ENCODE measurements at places on chromosomes 12 and 14. TPM values are rescaled to one million over a fixed set of nuclear protein-coding genes. Genes with fewer than 3 reads are reported as not detected.

DNA sequence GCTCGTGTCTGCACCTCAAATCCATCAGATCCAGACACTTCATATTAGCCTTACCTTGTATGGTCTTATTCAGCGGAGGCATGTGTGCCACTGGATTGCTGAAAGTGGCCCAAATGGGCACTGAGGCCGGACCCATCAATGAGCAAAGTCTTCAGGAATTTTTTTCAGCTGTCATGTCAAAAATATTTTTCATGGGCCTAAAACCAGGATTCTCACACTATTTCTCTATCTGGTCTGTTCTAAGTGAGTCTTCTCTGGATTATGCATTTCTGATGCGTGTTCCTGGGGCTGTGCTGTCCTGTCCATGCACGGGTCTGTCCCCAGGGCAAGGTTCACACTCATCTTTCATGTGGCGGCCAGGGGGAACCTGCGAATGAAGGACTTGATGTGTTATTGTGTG lies 94.6 kb downstream of the KCNA5 start:
- no peak for DNase-seq

DNA sequence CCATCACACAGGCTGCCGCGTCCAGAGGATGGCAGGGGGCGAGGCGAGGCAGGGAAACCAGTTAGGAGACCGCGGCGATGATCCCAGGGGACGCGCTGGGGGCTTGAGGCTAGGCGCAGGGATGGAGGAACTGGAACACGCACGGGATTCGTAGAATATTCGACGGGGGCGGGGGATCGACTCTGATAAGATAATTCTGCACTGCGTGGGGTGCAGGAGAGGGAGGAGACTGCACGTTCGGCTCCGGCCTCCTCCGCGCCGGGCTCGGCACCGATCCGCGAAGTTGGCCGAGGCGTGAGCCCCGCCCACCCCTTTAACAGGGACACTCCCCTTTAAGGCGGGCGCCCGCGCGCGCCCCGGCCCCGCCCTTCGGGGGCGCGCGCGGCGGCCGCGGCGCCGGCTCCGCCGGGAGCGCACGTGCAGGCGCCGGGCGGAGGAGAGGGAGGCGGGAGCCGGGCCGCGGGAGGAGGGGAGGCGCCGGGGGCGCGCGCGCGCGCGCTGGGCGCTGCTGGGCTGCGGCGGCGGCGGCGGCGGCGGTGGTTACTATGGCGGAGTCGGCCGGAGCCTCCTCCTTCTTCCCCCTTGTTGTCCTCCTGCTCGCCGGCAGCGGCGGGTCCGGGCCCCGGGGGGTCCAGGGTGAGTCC lies at the start of gene ACVR1B:
ACVR1B (plus strand) TSS at position 501 of the 644 bp plus-strand sequence; CDS start at position 546, 45 bp downstream.
- peak; percentile 94 for DNase-seq

DNA sequence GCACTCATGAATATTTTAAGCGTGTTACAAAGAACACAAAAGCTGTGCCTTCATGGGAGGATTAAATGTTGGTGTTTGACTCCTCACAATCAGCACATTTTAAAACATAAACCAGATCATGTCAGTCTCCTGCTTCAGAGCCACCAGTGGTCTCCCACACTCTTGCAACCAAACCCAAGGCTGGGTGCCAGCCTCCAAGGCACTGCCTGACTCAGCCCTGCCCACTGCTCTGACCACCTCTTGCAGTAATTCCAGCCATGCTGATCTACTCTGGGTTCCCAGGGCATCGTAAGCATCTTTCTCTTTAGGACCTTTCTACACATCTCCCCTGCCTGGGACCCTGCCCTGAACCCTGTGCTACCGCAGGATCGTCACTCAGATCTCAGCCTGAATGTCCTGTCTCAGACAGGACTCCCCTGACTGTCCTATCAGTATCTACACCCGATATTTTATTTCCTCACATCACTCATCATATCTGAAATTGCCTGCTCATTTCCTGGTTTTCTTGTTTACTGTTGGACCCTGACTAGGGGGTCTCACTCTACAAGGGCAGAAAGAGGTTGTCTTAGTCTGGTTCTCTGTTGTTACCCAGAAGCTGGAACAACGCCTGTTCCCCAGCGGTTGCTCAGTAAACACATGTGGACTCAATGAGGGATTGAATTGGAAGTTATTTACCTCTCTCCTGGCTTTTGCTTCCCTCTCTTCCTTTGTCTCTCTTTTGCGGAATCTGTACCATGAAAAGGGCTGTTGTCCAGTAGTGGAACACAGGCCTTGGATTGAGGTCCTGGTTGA lies 449.8 kb downstream of the RAD51B start:
- no peak for DNase-seq

- no peak for DNase-seq
These were observed 129.0 kb downstream of the RBM19 start for GRCh38 chr12:113837084-113837483.

DNA sequence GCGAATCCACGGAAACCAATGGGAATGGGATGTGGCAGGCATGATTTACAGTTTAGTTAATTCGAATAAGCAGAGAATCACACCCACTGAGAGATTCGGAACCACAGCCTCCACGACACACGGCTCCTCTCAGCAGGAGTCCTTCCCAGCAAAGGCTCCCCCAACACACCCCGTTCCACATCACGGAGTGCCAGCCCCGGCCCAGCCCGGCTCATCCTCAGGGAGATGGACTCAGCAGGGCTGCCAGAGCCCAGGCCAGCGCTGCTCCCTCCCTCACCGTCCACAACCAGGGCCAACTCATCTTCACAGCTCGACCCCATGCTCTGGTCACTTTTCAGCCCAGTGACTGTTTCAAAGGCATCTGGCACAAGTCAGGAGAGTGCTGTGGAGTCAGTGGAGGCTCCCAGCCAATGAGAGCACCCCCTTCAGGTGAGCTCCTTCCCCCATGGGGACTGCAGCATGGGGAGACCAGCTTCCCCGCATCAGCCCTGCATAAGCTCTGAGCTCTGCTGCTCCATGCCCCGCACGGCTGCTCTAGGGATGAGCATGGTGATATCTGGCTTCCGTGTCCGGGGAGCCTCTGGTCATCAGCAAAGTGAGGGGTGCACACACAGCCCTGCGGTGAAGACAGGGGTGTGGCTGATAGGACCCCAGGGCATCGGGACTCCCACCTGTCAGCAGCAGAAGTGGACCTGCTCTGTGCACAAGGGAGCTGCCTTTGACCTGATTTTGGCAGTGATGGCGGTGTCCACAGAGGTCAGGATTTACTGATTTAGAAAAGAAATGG lies 238.8 kb upstream of the SFSWAP start:
- DNase-seq = no peak

- DNase-seq = no peak
These were observed 280.6 kb downstream of the PDZRN4 start for GRCh38 chr12:41468756-41469155.

- no peak for DNase-seq
These were observed 47.2 kb downstream of the MAP1LC3B2 start for GRCh38 chr12:116606397-116606796.

GRCh38 chr12:106982229-106982628 lies 4.7 kb downstream of the MTERF2 start:
- no peak for DNase-seq

DNA sequence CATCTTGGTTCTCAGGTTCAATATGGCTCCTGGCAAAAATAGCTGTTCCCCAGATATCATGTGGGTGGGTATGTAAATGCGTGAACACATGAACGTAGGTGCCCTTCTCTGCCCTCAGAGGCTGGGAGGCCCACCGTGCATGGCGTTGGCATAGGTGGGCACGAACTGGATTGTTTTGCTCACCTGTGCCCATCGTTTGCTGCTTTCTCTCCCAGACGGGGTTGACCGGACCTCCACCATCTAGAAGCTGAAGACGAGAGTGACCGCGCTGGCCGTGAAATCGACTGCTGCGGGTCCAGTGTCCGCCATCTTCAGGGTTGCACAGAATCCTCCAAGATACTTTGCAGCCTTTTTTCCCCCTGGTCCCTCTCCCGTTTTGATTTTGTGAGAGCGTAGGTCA lies 113.9 kb downstream of the GCH1 start:
- DNase-seq = no peak

- DNase-seq = no peak
These were observed 44.4 kb downstream of the BICD1 start for GRCh38 chr12:32151086-32151485.

- no peak for DNase-seq
These were observed 1.5 kb downstream of the BATF start for GRCh38 chr14:75523771-75524171.

The KERA gene
- not detected for total RNA-seq

The CLEC4D gene
- total RNA-seq = not detected

The MUCL1 gene
- not detected for total RNA-seq

The POTEG gene
- total RNA-seq = not detected

The CTSG gene
- total RNA-seq = not detected

The VPS33A gene
- 18.7 TPM for total RNA-seq

The DHH gene
- not detected for total RNA-seq

The A2ML1 gene
- not detected for total RNA-seq

The LMNTD1 gene
- not detected for total RNA-seq
